ENCODE measurements at places on chromosomes 7 and 10. TPM values are rescaled to one million over a fixed set of nuclear protein-coding genes. Genes with fewer than 3 reads are reported as not detected.

DNA sequence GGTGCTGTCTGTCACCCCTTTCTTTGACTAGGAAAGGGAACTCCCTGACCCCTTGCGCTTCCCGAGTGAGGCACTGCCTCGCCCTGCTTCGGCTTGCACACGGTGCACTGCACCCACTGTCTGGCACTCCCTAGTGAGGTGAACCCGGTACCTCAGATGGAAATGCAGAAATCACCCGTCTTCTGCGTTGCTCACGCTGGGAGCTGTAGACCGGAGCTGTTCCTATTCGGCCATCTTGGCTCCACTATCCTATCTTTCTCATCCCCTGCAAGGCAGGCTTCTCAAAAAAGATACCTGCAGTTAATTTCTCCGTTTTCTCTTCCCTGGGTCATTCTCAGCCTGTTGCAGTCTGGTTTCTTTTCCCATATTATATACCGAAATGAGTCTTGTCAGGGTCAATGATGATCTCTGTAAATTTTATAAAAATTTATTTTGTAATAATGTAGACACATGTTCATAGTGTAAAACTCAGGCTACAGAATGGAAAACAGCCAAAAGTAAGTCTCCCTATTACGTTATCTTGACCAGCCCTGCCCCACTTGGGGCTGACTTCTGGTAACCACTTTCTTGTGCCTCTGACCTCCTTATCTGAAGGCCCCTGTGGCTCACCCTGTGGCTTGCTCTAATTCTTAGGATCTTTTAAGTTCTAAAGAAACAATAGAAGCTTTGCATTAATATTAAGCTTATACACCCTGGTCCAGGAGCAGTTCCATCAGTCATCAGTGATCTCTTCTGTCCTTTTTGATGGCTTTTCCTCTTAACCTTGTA, 20.7 kb downstream of the BLVRA start:
- DNase-seq: no peak

- DNase-seq: no peak
These were observed 8.7 kb downstream of the HUS1 start for GRCh38 chr7:47970761-47971160.

JAKMIP3 gene
- not detected for total RNA-seq

DNA sequence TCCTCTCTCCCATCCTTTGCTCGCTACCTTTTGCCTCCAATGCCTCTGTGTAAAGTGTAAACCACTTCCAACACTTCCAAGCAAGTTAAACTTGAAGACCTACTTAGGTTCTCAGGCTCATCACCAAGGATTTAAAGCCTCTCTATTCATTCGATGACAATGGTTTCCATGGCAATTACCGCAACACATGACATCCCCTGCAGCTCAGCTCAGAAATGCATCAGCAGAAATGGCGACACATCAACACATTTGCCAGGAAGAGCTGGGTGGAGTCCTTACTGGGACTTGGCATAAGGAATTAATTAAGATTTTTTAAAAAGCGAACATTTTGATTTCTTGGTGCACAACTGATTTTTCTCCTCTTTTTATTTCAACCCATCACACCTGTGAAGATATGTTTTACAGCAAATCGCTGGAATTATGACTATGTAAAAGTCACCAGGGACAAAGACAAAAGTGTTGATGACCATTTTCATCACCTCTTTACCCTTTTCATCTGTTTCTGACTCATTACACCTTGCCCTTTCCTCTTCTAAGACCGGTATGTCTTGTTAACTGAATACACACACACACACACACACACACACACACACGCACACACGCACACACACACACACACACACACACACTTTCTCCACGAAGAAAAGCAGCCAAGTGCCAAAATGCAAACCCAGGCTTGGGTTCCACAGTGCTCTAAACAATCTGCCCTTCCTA, 453.4 kb upstream of the CELF2 start:
- DNase-seq: no peak

SYCE1 gene
- not detected for total RNA-seq

PLEKHS1 gene
- 1.0 TPM for total RNA-seq

SRGN gene
- 865 TPM for total RNA-seq

DNA sequence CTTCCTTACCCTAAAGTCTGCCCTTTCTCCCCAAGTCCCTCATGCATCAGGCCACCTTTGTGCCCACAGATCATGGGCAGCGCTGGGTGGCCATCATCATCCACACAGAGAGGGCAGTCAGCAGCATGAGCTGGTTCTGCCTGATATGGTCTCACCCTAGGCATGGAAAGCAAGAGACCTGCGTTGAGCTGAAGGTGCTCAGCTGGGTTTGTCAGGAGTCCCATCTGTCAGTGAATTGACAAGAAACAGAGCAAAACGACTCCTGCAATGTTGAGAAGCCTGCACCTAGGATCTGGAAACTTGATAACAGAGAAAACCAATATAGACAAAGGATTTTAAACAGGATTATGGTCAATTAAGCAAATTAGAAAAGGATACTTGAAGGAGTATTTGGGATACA, 242.7 kb upstream of the PRSS1 start:
- DNase-seq: no peak

DNA sequence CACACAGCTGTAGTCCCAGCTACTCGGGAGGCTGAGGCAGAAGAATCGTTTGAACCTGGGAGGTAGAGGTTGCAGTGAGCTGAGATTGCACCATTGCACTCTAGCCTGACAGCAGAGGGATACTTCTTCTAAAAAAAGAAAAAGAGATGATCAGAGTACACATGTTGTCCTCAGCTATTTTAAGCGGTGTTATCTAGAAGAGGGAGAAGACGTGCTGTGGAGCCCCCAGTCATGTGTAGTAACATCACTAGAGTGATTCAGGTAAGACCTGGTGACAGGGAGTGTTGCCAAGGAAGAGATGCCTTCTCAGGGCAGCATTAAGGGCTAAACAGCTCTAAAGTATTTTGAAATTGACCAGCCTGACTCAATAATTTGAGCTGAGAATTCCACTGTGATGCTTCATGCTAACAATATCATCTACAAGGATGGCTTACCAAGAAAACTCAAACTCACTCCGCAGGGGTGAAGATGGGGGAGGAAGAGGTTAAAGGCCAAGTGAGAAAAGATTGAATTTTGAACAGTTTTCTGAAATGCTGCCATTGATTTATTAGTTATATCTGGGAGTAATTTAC, 97.4 kb downstream of the KLF6 start:
- DNase-seq: no peak

DNA sequence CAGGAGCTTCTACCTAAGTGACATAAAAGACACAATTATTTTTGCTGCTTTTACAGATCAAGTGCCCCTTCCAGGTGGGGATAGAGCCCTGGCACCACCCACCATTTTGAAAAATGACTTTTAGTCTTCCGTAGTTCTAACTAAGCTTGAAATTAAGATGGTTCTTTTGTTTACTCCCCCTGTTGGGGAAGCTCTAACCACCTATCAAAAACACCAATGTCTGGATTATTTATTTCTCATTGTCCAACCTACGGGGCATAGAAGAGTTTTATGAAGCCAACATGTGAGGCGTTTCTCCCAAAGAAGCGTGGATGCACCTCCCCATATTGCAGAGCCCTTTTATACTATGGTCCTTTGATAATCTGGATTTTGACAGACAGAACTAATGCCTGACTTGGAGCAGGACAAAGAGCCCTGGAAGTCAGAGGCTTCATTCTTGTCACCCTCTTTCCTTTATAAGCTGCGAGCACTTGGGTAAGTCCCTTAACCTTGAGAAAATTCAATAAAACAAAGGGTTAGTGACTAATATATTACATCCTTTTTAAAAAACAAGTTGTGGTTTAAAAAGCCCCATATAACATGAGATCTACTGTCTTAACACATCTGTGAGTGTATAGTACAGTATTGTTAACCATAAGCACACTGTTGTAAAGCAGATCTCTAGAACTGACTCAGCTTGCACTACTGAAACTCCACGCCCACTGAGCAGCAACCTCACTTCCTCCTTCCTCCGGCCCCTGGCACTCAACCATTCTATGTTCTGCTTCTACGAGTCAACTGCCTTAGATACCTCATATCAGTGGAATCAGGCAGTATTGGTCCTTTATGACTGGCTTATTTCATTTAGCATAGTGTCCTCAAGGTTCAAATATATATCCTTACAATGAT, 67.5 kb downstream of the ATXN7L1 start:
- DNase-seq: peak; percentile 71

GRCh38 chr10:1410032-1410431, 327.3 kb downstream of the ADARB2 start:
- DNase-seq: no peak

DNA sequence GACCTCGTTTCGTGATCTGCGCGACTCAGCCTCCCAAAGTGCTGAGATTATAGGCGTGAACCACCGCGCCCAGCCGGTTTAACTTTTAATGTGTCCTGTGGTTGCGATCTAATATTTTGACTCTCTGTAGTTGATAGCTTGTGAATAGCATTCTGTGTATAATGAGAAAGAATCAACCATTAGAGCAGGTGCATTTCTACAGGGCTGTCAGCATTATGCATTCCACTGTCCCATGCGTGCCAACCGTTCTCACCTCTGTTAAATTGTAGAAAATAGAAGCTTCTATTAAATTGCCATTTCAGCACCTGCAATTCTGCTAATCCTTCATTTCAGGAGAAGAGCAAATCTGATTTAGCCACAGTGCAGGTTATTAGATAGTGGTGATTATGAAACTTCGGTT, 61.7 kb downstream of the VIM start:
- DNase-seq: no peak

GRCh38 chr10:118501171-118501570, 94.3 kb downstream of the PRLHR start:
- DNase-seq: peak; percentile 44

DNA sequence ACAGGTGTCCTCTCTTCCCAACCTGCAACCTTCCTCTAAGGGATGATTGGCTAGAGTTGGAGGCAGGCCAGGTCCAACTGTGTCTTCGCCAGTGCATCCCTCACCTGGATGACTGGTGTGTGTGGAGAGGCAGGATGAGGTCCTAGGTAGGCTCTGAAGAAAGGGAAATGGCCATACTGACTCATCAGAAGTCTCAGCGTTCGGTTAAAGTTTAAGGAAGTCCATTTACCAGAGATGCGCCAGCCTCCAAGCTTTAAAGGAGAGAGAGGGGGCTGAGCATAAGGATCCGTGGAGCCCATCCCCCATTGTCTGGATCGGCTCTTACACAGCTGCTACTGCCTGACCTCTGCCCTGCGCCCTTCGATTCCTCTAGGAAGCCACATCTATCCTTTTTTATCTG, 4.4 kb downstream of the KEL start:
- no peak for DNase-seq

PRPS1L1 gene
- not detected for total RNA-seq

VWA2 gene
- total RNA-seq: not detected

GRCh38 chr7:32043688-32044087, 26.5 kb downstream of the PDE1C start:
- peak; percentile 94 for DNase-seq

- no peak for DNase-seq
These were observed 328.0 kb upstream of the SMIM30 start for GRCh38 chr7:113446391-113446790.

ATE1 gene
- 20.2 TPM for total RNA-seq

DNA sequence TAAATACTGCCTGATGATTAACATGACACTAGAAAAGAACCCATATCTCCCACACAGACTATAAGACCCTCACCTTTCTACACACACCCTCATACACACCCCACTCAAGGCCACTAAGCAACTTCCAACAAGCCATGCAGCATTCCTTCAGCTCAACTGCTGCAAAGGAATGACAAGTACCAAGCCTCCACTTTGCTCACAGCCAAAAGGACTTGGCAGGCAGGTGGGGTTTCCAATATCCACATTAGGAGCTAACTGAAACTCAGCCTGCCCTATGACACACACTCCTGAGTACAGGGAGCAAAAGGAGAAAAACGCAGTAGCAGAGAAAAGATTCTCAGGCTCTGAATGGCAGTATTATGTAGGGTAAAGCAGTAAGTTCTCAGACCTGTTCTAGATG, 13.4 kb downstream of the USP54 start:
- DNase-seq: peak; percentile 49

GUSB gene
- total RNA-seq: 52.8 TPM

GRCh38 chr7:158957921-158958491, 101.6 kb downstream of the DYNC2I1 start:
- DNase-seq: no peak

DNA sequence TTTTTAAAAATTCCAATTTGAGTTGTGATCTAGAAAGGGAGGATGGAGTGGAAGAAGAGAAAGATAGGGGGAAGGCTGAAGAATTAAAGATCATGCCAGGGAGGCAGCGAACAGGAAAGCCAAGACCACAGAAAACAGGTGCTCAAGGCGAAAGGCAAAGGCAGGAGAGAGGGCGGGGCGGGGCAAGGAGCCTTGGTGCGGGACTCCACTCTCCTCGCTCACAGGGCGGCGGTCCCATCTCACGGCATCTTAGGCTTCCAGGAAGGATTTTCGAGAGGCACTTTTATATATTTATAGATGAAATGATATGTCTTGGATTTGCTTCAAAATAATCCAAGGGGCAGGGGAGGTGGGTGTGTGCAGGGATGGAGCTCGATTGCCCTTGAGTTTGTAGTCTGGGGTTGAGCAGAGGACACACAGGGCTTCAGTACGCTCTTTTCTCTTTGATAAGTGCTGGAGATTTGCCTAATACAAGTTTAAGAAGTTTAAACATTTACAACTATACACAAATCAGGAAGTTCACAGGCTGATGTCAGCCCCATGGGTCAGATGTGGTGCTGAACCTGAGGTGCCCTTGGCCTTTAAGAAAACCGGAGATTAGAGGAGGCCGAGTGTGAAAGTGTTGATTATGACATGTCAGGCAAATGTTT, 161.1 kb downstream of the PRKAG2 start:
- no peak for DNase-seq

- peak; percentile 75 for DNase-seq
These were observed 84.3 kb upstream of the INSIG1 start for GRCh38 chr7:155213385-155213784.

- peak; percentile 74 for DNase-seq
These were observed 33.8 kb upstream of the ZFAND2A start for GRCh38 chr7:1193593-1194424.

FAM25G gene
- not detected for total RNA-seq

DNA sequence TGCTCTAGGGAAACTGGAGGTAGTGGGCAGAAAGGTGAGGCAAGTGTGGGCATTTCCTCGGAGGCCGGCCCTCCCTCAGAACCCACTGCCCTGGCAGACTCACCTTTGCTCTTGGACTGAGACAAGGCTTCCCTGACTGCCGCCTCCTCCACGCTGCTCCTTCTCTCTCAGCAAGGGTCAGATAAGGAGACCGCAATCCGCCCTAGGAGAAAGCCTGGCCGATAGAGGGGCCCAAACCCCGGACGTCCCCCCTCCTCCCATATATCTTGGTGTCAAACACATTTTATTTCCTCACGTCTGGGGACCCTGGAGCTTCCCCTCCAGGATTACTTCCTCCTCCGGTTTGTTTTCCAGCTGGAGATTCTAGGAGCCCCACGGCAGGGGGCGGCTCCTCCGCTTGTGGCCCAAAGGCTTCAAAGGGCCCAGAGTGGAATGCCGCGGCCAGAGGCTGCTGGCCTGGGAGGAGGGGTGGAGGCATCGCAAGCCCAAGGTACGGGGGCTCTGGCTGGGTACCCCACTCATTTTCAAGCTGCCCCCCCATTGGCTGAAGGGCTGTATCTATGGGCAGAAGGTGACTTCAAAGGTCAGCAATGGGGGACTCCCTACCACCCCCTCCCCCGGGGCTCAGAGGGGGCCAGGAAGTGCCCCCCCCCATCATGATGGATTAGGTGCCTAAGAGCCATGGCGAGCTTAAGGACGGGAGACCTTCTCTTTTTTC, 31.7 kb upstream of the LBX1 start:
- DNase-seq: no peak

- DNase-seq: peak; percentile 43
These were observed 41.8 kb downstream of the ZCCHC24 start for GRCh38 chr10:79403441-79404230.

- DNase-seq: no peak
These were observed 21.8 kb upstream of the INPP5F start for GRCh38 chr10:119703903-119704508.
